ENCODE measurements at places on chromosomes 7 and 10. TPM values are rescaled to one million over a fixed set of nuclear protein-coding genes. Genes with fewer than 3 reads are reported as not detected.

PLEKHS1 gene
- not detected for total RNA-seq

CDHR1 gene
- 0.35 TPM for total RNA-seq

HMX3 gene
- total RNA-seq = not detected

AKR1C8 gene
- total RNA-seq = 0.55 TPM

MRM2 gene
- 23.7 TPM for total RNA-seq

OR2A1 gene
- total RNA-seq = not detected

MBL2 gene
- total RNA-seq = not detected

ASB10 gene
- total RNA-seq = not detected

ELFN1 gene
- 4.3 TPM for total RNA-seq

SLIT1 gene
- 0.23 TPM for total RNA-seq

CCDC136 gene
- total RNA-seq = 3.1 TPM

LCOR gene
- total RNA-seq = 39.5 TPM

CYP2C19 gene
- not detected for total RNA-seq

GSTO2 gene
- 9.1 TPM for total RNA-seq

SLC18A3 gene
- not detected for total RNA-seq

ADAMTS14 gene
- total RNA-seq = 0.55 TPM

PPIF gene
- 30.7 TPM for total RNA-seq

CUBN gene
- total RNA-seq = 1.3 TPM

PPP1R3A gene
- not detected for total RNA-seq

MYL7 gene
- total RNA-seq = 3.1 TPM

RAMP3 gene
- 255 TPM for total RNA-seq

JMJD1C gene
- 84.2 TPM for total RNA-seq

TLX1 gene
- not detected for total RNA-seq

PNLIP gene
- total RNA-seq = not detected

CPN1 gene
- not detected for total RNA-seq

CUL1 gene
- 44.4 TPM for total RNA-seq

CNPY1 gene
- total RNA-seq = not detected

SP4 gene
- 8.2 TPM for total RNA-seq

CPA2 gene
- total RNA-seq = not detected

NXPH1 gene
- total RNA-seq = not detected

HACD1 gene
- 34.3 TPM for total RNA-seq

POLL gene
- total RNA-seq = 30.4 TPM

PLAU gene
- total RNA-seq = 16.8 TPM

AKR1C2 gene
- 22.5 TPM for total RNA-seq

MYOZ1 gene
- total RNA-seq = 5.2 TPM

RET gene
- total RNA-seq = 1.0 TPM

ARHGAP22 gene
- 6.8 TPM for total RNA-seq

YAE1 gene
- total RNA-seq = 16.5 TPM

Measured in upper lobe of right lung (tissue), 1 donor.